ENCODE measurements at places on chromosomes 1 and 21.

DNA sequence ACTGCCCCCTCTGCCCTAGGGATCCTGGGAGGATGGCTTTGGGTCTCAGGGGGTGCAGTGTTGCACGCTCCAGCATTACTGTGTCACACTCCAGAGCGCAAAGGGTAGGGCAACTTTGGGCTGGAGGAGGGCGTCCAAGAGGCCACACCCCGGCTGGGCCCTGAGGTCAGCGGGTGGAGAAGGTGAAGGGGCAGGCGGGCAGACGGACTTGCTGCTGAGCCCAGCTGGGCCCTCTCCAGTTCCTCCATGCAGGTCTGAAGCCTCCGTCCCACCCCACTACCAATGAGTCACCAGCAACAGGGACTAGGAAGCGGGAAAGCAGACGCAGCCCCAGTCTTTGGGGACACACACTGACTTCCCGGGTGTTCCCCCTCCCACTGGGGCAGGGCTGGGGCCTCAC is 116.0 kb downstream of the CASZ1 start:
- H3K27ac ChIP-seq, result no peak overlapping the region
- peaks cover 25% of the 10 kb centered on the region for H3K4me1 ChIP-seq
- H3K36me3 ChIP-seq, result no peaks in the 10 kb centered on the region
- H3K27me3 ChIP-seq, result no peaks in the 10 kb centered on the region

GRCh38 chr21:33067457-33067856 is 2.5 kb upstream of the OLIG1 start:
- H3K36me3 ChIP-seq, result no peaks in the 10 kb centered on the region
- H3K27me3 ChIP-seq, result peaks cover 19% of the 10 kb centered on the region
- no peak for DNase-seq
- no peak overlapping the region for H3K27ac ChIP-seq
- H3K4me3 ChIP-seq, result no peak overlapping the region

- peak overlapping the region; percentile 94 for H3K27ac ChIP-seq
- DNase-seq, result no peak
- H3K27me3 ChIP-seq, result 0 out of 2 replicates have a peak, but pooled peaks cover 3% of the 10 kb centered on the region
- peaks cover 22% of the 10 kb centered on the region for H3K4me1 ChIP-seq
- H3K4me3 ChIP-seq, result peak overlapping the region; percentile 98
Measured at GRCh38 chr1:165631342-165632151, 513 bp downstream of the MGST3 start.

DNA sequence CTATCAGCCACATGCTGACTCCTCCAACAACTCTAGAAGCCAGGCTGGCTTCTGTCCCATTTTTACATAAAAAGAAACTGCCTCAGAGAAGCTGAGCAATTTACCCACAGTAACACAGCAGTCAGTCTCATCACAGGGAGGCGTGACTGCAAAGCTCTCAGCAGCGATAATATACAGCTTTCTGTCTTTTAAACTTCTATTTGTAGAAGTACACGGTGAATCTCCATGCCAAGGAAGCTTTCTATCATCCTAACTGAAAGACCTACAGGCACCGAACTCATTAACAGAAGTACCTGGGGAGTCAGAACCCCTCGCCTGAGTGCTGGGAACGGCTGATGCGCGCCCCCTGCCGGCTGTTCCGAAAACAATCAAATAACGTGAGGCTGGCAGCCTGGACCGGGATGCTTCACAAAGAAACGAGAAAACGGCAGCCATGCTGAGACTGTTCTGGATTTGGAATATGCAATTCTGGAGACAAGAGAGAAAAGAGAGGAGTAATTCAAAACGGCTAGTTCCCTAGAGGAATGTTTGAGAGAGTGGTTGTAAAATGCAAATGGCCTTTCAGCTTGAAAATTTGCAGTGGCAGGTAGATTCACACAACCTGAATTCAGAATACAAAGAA is 43.5 kb upstream of the RAB4A start:
- no peak overlapping the region for H3K4me3 ChIP-seq
- H3K27ac ChIP-seq, result peak overlapping the region; percentile 18
- no peaks in the 10 kb centered on the region for H3K36me3 ChIP-seq
- peaks cover 48% of the 10 kb centered on the region for H3K4me1 ChIP-seq
- peak; percentile 35 for DNase-seq

GRCh38 chr21:14040386-14040785 is 170.4 kb downstream of the LIPI start:
- no peak overlapping the region for H3K27ac ChIP-seq
- H3K36me3 ChIP-seq, result no peaks in the 10 kb centered on the region
- H3K4me3 ChIP-seq, result no peak overlapping the region
- H3K4me1 ChIP-seq, result no peaks in the 10 kb centered on the region
- no peak for DNase-seq
- no peaks in the 10 kb centered on the region for H3K27me3 ChIP-seq

DNA sequence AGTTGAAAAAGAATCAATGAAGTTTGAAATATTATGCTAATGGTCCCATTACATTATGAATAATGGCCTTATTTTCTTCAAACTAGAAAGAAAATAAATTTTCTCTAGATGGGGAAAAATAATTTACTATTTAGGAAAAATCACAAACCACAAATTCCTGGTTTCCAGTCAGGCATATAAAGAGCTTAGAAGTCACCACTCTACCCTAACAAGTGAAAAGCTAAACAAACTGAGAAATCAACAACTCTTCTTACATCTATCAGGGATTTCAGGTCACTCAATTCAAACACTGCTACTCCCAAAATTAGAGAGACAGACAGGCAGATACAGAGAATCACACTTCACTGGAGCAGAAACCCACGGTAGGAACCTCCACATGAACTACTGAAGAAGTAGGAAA is 82.1 kb upstream of the LRRC7 start:
- no peaks in the 10 kb centered on the region for H3K36me3 ChIP-seq
- no peak overlapping the region for H3K4me3 ChIP-seq
- H3K27me3 ChIP-seq, result no peaks in the 10 kb centered on the region
- no peaks in the 10 kb centered on the region for H3K4me1 ChIP-seq

- H3K27ac ChIP-seq, result no peak overlapping the region
- no peaks in the 10 kb centered on the region for H3K36me3 ChIP-seq
- no peaks in the 10 kb centered on the region for H3K27me3 ChIP-seq
- no peak overlapping the region for H3K4me3 ChIP-seq
- no peak for DNase-seq
Measured at GRCh38 chr1:33902486-33903209, 38.8 kb downstream of the HMGB4 start.

GRCh38 chr1:147272042-147272441 is 29.6 kb downstream of the CHD1L start:
- H3K36me3 ChIP-seq, result peaks cover 18% of the 10 kb centered on the region
- no peak overlapping the region for H3K4me3 ChIP-seq
- H3K4me1 ChIP-seq, result peaks cover 4% of the 10 kb centered on the region
- H3K27ac ChIP-seq, result no peak overlapping the region
- no peaks in the 10 kb centered on the region for H3K27me3 ChIP-seq
- no peak for DNase-seq

DNA sequence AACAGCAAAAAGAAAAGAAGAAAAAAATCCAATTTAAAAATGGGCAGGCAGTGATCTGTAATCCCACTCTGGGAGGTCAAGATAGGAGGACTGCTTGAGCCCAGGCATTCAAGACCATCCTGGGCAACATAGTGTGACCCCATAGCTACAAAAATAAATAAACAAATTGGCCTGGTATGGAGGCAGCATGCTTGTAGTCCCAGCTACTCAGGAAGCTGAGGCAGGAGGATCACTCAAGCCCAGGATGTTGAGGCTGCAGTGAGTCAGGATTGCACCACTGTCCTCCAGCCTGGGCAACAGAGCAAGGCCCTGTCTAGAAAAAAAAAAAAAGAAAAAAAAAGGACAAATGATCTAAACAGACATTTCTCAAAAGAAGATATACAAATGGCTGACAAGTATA is 99.6 kb downstream of the EIF4G3 start:
- no peaks in the 10 kb centered on the region for H3K4me1 ChIP-seq
- 0 out of 2 replicates have a peak, but pooled peaks cover 2% of the 10 kb centered on the region for H3K36me3 ChIP-seq
- H3K27me3 ChIP-seq, result no peaks in the 10 kb centered on the region

GRCh38 chr1:229425564-229426159 is 8.2 kb downstream of the ACTA1 start:
- peaks cover 3% of the 10 kb centered on the region for H3K27me3 ChIP-seq
- H3K27ac ChIP-seq, result no peak overlapping the region
- H3K4me1 ChIP-seq, result no peaks in the 10 kb centered on the region
- no peaks in the 10 kb centered on the region for H3K36me3 ChIP-seq
- H3K4me3 ChIP-seq, result no peak overlapping the region

GRCh38 chr1:109644670-109645069 is 11.2 kb upstream of the GSTM4 start:
- peaks cover 8% of the 10 kb centered on the region for H3K4me1 ChIP-seq
- H3K4me3 ChIP-seq, result no peak overlapping the region

DNA sequence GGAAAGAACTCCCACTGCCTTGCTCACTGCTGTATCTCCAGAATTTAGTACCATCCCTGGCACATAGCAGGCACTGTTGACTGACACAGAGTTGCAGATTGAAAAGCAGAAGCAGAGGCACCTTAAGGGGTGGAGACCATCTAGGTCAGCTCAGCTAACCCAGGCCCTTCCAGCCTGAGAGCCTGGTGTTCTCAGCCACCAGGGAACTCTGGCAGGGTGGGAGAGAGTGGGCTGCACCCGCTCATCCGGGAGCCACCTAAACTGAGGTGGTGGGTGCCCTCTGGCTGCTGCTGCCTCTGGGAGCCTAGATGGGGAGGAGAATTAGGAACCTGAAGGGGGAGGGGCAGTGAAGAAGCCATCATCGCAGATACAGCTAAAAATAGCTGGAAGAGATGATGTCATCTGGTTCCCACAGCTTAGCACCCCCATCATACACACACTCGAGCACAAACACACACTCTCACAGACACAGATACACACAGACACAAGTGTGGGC is 1.5 kb upstream of the TSPAN1 start:
- no peak overlapping the region for H3K4me3 ChIP-seq
- H3K36me3 ChIP-seq, result no peaks in the 10 kb centered on the region
- peaks cover 18% of the 10 kb centered on the region for H3K4me1 ChIP-seq
- H3K27ac ChIP-seq, result 0 out of 2 replicates have a peak overlapping the region, but pooled peaks have one; percentile 23
- no peak for DNase-seq

DNA sequence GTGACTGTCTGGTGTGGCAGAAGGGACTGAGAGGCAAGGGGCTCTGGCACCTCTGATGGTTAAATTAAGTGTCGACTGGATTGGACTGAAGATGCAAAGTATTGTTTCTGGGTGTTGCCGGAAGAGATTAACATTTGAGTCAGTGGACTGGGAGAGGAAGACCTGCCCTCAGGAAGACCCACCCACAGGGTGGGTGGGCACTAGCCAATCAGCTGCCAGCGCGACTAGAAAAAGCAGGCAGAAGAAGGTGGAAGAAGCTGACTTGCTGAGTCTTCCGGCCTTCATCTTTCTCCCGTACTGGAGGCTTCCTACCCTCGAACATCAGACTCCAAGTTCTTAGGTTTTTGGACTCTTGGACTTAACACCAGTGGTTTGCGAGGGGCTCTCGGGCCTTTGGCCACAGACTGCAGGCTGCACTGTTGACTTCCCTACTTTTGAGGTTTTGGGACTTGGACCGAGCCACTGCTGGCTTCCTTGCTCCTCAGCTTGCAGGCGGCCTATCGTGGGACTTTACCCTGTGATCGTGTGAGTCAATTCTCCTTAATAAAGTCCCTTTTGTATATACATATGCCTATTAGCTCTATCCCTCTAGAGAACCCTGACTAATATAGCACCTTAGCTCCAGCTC is 79.6 kb downstream of the KAZN start:
- H3K36me3 ChIP-seq, result no peaks in the 10 kb centered on the region
- no peaks in the 10 kb centered on the region for H3K4me1 ChIP-seq
- H3K4me3 ChIP-seq, result no peak overlapping the region

DNA sequence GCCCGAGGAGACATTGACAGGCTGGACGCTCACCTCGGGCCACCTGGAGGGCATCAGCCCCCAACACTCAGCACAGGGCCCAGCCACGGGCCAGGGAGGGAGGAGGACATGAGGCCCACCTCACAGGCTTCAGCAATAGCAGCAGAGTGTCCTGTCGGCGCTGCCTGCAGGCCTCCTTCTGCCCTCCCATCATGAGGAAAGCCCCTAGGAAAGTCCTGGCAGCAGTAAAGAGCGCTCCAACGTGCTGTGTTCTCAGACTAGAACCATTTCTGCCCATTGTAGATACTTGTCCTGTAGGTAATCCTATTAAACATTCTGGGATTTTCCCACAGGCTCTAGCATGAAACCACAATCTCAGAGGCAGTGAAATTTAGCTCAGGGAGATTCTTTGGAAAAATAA is 62.0 kb upstream of the GALNT2 start:
- no peaks in the 10 kb centered on the region for H3K4me1 ChIP-seq
- H3K36me3 ChIP-seq, result no peaks in the 10 kb centered on the region
- H3K27me3 ChIP-seq, result peaks cover 4% of the 10 kb centered on the region
- no peak overlapping the region for H3K4me3 ChIP-seq

GRCh38 chr1:24955161-24955560 is 25.1 kb upstream of the RUNX3 start:
- H3K4me3 ChIP-seq, result no peak overlapping the region
- no peaks in the 10 kb centered on the region for H3K27me3 ChIP-seq
- DNase-seq, result no peak
- H3K36me3 ChIP-seq, result no peaks in the 10 kb centered on the region

DNA sequence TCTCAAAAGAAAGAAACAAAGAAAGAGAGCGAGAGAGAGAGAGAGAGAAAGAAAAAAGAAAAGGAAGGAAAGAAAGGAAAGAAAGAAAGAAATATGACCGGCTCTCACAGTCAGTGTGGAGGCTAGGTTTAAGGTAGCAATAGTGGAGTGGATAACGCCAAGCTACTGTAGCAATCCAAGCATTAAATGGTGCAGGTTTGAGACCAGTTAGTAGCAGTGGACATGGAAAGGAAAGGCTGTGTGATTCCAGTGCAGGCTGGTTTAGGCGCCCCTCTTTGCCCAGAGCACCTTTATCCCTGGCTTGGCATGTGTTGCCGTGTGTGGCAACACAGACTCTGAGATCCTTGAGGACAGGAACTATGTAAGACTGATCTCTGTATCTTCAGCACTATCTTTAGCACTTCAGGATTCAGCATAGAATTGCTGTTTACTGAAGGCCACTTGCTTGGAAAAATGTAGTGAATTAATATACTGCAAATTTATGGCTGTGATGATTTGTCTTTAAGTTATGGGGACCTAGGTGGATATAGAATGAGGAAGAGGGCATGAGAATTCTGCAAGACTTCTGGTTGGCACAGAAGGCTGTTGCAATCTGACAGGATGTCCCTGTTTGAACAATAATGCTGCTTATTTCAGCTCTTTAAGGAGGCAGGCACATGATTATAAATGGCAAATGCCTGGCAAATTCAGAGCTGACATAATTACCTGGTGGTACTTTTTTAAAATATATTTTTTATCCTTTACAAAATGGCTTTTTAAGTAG is 10.8 kb upstream of the OSBPL9 start:
- no peaks in the 10 kb centered on the region for H3K36me3 ChIP-seq
- peaks cover 12% of the 10 kb centered on the region for H3K4me1 ChIP-seq
- DNase-seq, result no peak
- H3K27ac ChIP-seq, result peak overlapping the region; percentile 58
- H3K27me3 ChIP-seq, result no peaks in the 10 kb centered on the region

DNA sequence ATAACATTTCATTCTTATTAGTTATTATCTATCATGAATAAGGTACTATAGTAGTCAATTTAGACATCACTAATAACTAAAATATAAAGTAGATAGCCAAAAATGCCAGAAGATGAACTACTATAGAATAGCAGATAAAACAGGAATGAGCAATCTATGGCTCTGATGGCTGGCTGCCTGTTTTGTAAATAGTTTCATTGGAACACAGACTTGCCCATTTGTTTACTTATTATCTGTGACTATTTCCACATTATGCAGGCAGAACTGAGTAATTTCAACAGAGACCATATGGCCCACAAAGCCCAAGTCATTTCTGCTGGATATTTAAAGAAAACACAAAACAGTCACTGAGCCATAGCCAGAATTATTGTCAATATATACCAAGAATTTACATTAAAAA is 222.1 kb downstream of the COL24A1 start:
- no peak overlapping the region for H3K4me3 ChIP-seq
- H3K4me1 ChIP-seq, result no peaks in the 10 kb centered on the region
- H3K36me3 ChIP-seq, result no peaks in the 10 kb centered on the region
- no peak for DNase-seq
- H3K27ac ChIP-seq, result no peak overlapping the region

Measured in Panc1 (cell line).